Activated CD4-positive, alpha-beta T cell treated with anti-CD3 and anti-CD28 coated beads, Interleukin-2, amount 50 U/mL, for 48 hours (primary cell): ENCODE measurements at places on chromosomes 12 and 14.

GRCh38 chr14:34325493-34325892, 136.5 kb downstream of the SPTSSA start:
- no peak for DNase-seq

GRCh38 chr12:118741194-118741593, 240.1 kb upstream of the SRRM4 start:
- no peak for DNase-seq

DNA sequence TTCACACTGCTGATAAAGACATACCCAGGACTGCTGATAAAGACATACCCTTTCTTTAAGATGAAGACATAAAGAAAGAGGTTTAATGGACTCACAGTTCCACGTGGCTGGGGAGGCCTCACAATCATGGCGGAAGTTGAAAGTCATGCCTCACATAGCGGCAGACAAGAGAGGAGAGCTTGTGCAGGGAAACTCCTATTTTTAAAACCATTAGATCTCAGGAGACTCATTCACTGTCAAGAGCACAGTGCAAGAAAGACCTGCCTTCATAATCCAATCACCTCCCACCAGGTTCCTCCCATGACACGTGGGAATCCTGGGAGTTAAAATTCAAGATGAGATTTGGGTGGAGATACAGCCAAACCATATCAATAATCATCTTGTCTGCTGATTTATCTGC, 278.1 kb downstream of the SLC6A15 start:
- no peak for DNase-seq

DNA sequence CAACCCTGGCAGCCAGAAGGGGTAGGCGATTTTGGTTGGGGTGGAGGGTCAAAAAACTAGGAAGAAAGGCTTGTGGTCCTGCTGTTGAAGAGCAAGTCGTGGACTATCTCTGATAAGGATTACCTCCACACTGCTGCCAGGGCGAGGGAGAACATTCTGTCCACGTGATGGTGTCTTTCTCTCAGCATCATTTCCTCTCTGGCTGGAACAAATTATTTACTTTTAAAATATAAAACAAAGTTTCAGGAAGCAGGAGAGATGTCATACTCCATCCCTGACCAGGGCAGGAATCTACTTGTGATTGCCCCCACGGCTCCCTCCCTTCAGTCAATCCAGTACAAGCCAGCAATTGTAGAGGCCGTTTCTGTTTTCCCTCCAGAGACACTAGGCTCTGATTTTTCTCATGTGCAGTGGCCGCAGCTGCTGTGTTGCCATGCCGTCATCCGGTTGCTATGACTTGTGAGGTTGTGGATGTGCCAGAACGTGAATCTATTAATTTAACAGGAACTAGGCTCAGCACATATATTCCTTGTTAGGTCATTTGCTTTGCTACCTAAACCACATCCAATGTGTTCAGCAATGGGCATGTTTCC, 61.5 kb upstream of the PTGR2 start:
- no peak for DNase-seq

DNA sequence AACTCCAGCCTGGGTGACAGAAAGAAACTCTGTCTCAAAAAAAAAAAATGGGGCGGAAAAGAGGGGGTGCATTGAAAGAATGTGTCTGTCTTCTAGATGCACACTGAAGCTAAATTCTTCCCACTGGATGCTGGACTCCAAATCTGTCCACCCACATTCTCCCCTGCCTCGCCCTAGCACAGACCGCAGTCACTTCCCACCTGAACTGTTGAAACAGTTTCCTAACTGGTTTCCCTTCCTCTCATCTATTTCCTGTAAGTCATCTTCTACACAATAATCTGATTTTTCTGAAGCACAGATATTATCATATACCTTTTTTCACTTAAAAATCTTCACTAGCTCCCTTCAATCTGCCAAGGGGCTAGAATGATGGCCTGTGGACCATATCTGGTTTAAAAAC, 1.5 kb upstream of the HCAR1 start:
- DNase-seq: peak; percentile 39

GRCh38 chr12:113310489-113310888, 24.4 kb downstream of the SLC8B1 start:
- DNase-seq: no peak

DNA sequence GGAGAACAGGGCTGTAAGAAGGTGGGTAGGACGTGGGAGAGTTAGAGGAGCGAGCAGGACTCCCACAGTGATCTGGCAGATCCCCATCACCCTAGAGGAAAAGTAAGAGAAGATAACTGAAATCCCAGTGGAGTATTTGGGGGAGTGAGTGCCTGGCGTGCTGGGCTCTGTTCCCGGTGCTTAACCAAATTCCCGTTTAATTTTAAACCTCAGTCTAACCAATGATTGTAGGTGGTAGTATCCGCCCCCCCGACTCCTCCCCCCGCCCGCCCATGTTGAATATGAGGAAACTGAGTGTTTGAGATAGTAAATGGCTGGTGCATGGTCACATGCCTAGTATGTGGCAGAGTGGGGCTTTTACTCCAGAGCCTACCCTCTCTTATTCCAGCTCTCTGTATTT, 1.2 kb downstream of the TARBP2 start:
- DNase-seq: no peak

- no peak for DNase-seq
These were observed 24.9 kb downstream of the FCF1 start for GRCh38 chr14:74737753-74738325.

- DNase-seq: no peak
These were observed 118.0 kb downstream of the TBX5 start for GRCh38 chr12:114287821-114288525.

GRCh38 chr14:96108911-96109310, 69.7 kb downstream of the C14orf132 start:
- DNase-seq: no peak

DNA sequence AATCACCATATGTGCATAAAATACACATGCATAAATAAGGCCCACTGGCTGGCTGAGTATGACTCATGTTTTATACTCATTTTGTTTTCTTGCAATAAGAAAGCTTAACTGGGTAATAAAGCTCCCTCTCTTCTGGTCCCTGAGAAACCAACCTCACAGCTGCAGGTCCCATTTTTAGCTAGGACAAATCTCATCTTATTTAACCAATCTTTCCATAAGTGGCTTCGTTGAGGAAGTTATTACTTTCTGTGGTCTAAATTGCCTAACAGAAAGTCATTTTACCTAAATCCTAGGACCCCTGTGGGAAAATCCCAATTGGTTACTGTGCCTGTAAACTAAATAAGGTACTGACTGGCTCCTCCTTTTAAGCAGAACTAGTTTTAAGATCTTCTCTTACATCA, 232.8 kb upstream of the FBXO33 start:
- no peak for DNase-seq

DNA sequence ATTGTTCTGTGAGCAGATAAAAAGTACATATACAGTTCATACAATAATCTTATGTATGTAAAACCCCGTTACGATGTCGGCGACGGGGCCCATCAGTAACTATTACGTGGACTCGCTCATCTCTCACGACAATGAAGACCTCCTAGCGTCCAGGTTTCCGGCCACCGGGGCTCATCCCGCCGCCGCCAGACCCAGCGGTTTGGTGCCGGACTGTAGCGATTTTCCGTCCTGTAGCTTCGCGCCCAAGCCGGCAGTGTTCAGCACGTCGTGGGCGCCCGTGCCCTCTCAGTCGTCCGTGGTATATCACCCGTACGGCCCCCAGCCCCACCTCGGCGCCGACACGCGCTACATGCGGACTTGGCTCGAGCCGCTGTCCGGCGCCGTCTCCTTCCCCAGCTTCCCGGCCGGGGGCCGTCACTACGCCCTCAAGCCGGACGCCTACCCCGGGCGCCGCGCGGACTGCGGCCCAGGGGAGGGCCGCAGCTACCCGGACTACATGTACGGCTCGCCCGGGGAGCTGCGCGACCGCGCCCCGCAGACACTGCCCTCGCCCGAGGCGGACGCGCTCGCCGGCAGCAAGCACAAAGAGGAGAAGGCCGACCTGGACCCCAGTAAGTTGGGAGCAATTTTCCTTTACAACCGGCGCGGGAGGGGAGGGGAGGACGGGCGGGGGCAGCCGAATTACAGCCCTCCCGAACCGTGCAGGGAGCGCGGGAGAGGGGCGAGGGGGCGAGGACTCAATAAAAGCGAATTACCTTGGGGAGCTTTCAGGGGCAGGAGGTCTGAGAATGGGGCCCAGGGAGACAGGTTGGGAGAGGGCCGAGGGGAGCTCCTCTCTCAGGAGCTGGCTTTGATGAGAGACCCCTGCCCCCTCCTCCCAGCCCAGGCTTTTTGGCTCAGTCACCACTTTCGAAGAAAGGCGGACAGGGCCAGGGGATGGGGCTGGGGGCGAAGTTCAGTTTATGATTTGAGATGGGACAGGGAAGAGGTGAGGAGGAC, at the start of gene HOXC9:
HOXC9 (plus strand) TSS at position 46 of the 999 bp plus-strand sequence; CDS start at position 74, 28 bp downstream.
- no peak for DNase-seq

- DNase-seq: no peak
These were observed 122.8 kb downstream of the C12orf75 start for GRCh38 chr12:105453316-105453715.

DNA sequence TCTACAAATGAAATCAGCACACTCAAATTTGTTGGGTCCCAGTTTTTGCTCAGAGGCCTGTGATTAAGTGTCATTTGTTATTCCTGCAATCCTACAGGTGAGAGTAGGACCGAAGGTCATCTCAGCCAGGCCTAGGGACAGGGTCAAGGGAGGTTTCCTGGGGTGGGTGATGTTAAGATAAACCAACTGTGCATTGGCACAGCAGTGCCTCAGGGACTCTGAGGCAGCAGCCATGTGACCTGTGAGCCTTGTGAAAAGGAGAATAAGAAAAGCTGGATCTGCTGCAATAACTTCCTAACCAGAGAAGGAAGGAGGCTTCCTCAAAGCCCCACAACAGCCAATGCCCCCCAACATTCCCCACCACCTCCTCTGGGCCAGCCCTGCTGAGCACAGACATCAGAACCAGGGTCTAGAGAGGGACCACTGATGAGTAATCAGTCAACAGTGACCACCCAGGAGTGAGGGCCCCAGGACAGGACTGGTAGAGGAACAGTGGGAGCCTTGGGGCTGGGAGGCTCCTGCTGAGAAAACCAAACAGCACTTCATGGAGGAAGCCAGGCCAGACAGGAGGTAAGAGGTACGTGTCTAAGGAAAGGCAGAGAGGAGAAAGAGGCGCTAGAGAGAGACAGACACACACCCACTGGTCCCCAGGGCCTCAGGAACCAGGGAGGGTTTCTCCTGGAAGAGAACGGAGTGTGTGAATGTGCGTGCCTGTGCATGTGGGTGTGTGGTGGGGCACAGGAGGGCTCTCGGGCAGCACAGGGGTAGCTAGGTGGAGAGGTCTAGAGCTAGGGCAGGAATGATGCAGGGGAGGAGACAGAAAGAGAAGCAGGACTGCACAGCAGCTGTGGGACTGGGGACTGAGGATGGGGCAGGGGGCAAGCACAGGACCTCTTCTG, 82.4 kb downstream of the ITPK1 start:
- DNase-seq: no peak

- DNase-seq: no peak
These were observed 19.2 kb downstream of the INTS13 start for GRCh38 chr12:26918321-26919215.

- DNase-seq: no peak
These were observed 39.1 kb downstream of the CCDC175 start for GRCh38 chr14:59537476-59537875.

- no peak for DNase-seq
These were observed 167.9 kb downstream of the CAND1 start for GRCh38 chr12:67437011-67437410.

DNA sequence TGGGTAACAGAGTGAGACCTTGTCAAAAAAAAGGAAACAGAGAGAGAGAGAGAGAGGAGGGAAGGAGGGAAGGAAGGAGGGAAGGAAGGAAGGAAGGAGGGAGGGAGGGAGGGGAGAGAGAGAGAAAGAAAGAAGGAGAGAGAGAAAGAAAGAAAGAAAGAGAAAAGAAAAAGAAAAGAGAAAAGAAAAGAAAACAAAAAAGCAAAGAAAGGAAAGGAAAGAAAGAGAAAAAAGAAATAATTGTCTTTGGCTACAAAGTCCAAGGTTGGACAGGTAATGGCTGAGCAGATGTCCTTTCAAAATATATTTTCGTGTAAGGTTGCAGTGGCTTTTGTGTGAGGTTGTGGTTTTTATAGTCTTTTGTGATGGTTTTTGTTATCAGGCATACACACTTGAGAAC, 21.6 kb upstream of the CCDC60 start:
- no peak for DNase-seq
